Activated CD4-positive, alpha-beta memory T cell treated with anti-CD3 and anti-CD28 coated beads, Interleukin-2, amount 10 ng/mL, durations not matched to agents 7 days and 5 days (primary cell): ENCODE measurements at places on chromosomes 3 and 15.

DNA sequence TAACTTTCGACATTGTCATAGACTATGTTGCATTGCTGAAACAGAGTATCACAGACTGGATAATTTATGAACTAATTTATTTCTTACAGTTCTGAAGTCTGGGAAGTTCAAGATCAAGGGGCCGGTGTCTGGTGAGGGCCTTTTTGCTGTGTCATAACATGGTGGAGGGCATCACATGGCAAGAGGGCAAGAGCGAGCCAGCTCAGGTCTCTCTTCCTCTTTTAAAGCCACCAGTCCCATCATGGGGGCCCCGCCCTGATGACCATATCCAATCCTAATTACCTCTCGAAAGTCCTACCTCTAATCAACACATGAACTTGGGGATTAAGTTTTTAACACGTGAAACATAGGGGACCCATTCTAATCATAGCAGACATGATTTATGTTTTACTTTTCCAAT is 33.5 kb upstream of the DCUN1D1 start:
- no peaks in the 10 kb centered on the region for H3K4me1 ChIP-seq
- H3K36me3 ChIP-seq: peaks cover 13% of the 10 kb centered on the region
- no peak overlapping the region for H3K4me3 ChIP-seq
- H3K27ac ChIP-seq: no peak overlapping the region
- no peak for DNase-seq

GRCh38 chr15:47998619-47999019 is 122.2 kb upstream of the SLC24A5 start:
- no peak overlapping the region for H3K27ac ChIP-seq
- no peaks in the 10 kb centered on the region for H3K36me3 ChIP-seq
- no peak overlapping the region for H3K4me3 ChIP-seq
- H3K4me1 ChIP-seq: no peaks in the 10 kb centered on the region

DNA sequence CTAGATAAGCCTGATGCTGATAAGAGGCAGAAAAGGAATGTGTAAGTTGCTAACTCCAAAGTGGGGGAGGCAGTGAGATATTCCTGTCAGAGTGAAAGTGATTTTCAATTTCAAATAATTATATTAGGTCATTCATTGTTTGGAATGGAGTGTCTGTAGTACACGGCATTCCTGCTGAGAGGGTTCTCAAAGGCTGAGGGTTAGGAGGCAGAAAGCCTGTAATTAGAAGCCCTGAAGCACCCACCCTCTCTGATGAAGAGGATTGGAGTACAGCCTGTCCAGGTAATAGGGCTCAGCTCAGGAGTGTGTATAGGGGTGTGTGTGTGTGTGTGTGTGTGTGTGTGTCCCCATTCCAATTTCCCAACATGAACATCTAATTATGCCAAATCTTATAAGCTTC is 486.8 kb downstream of the MAGI1 start:
- no peaks in the 10 kb centered on the region for H3K36me3 ChIP-seq
- no peak overlapping the region for H3K4me3 ChIP-seq
- no peak for DNase-seq
- no peaks in the 10 kb centered on the region for H3K4me1 ChIP-seq

DNA sequence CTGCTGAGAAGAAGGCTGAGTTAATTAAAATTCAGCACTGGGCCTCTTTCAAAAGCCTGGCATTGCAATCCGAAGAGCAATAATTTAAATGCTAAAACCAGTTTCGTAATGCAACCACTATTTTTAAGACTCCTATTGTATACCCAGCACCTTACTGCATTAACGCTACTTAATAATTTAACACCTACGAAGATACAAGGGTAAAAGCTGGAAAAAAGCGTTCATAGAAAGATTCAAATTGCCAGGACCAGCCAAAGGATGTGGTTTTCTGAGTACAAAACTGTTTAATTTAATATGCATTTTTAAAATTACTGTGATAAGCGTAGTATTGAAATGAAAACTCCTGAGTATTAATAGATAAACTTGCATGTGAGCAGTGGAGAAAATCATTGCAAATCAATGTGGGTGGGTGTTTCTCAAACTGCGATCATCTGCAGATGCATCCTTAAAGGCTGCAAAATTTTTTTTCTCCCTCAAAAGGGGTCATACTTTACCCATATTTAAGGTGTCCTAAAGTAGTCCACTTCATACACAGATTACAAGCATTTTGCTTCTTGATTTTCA is 12.9 kb upstream of the RASGRP1 start:
- H3K4me1 ChIP-seq: peaks cover 20% of the 10 kb centered on the region
- no peak for DNase-seq
- no peak overlapping the region for H3K4me3 ChIP-seq
- no peaks in the 10 kb centered on the region for H3K27me3 ChIP-seq

DNA sequence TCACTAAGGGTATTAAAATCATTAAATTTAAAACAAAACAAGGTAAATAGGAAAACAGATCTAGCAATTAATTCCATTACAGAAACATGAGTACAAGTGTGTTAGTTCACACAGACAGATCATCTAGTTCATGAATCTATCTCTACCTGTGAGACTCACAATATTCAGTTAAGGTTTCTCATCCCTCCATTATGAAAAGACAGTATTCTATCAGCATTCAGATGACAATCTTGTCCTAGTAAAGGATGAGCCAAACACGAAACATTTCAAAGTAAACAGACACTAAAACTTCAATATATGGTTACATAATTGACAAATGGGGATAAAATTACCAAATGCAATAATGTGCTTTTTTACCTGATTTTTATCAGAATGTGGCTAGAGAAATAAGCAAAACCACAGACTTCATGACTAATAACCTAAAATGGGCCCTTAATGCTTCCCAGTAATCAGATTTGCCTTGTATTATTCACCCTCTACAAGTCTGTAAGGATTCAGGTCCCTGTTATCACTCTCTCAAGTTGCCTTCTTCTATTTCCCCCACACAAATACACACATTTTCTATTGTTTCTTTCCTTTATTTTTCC is 126.8 kb downstream of the DLG1 start:
- H3K4me3 ChIP-seq: no peak overlapping the region
- H3K36me3 ChIP-seq: no peaks in the 10 kb centered on the region
- no peaks in the 10 kb centered on the region for H3K27me3 ChIP-seq

DNA sequence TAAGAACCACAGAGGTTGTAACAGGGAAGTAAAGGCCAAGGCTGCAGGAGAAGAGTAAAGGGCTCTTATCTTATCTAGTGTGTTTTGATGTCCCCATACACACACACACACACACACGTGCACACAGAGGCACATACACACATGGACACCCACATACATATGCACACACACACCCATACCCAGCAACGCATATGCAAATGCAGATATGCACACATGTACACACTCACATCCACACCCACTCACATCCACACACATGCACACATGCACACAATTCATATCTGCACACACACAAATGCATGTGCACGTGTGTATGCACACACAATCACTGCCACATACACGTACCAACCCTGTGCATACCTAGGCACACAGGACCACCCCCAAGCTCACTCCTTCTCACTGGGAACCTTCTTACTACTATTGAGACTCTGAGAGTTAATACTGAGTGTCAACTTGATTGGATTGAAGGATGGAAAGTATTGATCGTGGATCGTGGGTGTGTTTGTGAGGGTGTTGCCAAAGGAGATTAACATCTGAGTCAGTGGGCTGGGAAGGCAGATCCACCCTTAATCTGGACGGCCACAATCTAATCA is 99.0 kb upstream of the AKAP13 start:
- no peak overlapping the region for H3K27ac ChIP-seq
- H3K4me1 ChIP-seq: peaks cover 14% of the 10 kb centered on the region
- H3K36me3 ChIP-seq: no peaks in the 10 kb centered on the region
- no peak for DNase-seq
- H3K4me3 ChIP-seq: no peak overlapping the region

GRCh38 chr3:140756240-140757016 is 78.6 kb downstream of the TRIM42 start:
- DNase-seq: no peak
- H3K27ac ChIP-seq: no peak overlapping the region
- peaks cover 2% of the 10 kb centered on the region for H3K4me1 ChIP-seq

- H3K4me3 ChIP-seq: no peak overlapping the region
- no peak overlapping the region for H3K27ac ChIP-seq
- H3K27me3 ChIP-seq: no peaks in the 10 kb centered on the region
- no peaks in the 10 kb centered on the region for H3K36me3 ChIP-seq
These were observed 100.6 kb downstream of the DCLK3 start for GRCh38 chr3:36663666-36664291.

DNA sequence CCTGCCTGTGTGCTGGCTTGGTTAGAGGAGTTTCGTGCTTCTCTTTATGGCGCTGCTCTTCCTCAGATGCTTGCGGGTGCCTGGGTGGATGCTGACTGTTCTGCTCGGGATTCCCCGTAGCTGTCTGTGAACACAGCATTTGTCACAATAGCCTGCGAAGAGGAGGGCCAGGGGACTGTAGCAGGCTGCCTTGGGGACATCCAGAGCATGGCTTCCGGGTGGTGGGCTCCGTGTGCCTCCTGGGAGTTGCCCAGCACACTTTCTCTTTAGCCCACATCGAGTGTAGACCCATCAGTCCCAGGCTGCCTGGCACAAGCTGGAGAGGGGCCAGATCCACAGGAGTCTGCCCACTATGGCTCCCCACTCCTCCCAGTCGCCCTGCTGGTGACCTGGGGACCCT is 22.4 kb downstream of the LRRK1 start:
- no peak overlapping the region for H3K27ac ChIP-seq
- no peak for DNase-seq
- peaks cover 2% of the 10 kb centered on the region for H3K27me3 ChIP-seq
- H3K4me1 ChIP-seq: no peaks in the 10 kb centered on the region

- no peaks in the 10 kb centered on the region for H3K36me3 ChIP-seq
- no peaks in the 10 kb centered on the region for H3K27me3 ChIP-seq
- no peak overlapping the region for H3K27ac ChIP-seq
- H3K4me1 ChIP-seq: no peaks in the 10 kb centered on the region
These were observed 286.6 kb downstream of the PTPRG start for GRCh38 chr3:61847784-61848462.

GRCh38 chr15:57727031-57727430 is 20.5 kb downstream of the POLR2M start:
- H3K27ac ChIP-seq: no peak overlapping the region
- H3K4me3 ChIP-seq: no peak overlapping the region
- H3K4me1 ChIP-seq: peaks cover 5% of the 10 kb centered on the region
- no peak for DNase-seq
- H3K27me3 ChIP-seq: no peaks in the 10 kb centered on the region

- H3K27ac ChIP-seq: peak overlapping the region; percentile 84
- H3K4me1 ChIP-seq: peaks cover 39% of the 10 kb centered on the region
These were observed 14.2 kb upstream of the CLEC3B start for GRCh38 chr3:45011756-45012508.

- no peaks in the 10 kb centered on the region for H3K4me1 ChIP-seq
- DNase-seq: no peak
- no peaks in the 10 kb centered on the region for H3K36me3 ChIP-seq
- no peak overlapping the region for H3K4me3 ChIP-seq
- peaks cover 11% of the 10 kb centered on the region for H3K27me3 ChIP-seq
- no peak overlapping the region for H3K27ac ChIP-seq
These were observed 66.1 kb upstream of the NPHP3 start for GRCh38 chr3:132788301-132788671.

GRCh38 chr3:145197821-145198220 is 963.2 kb downstream of the PLOD2 start:
- H3K27me3 ChIP-seq: no peaks in the 10 kb centered on the region
- no peaks in the 10 kb centered on the region for H3K4me1 ChIP-seq
- H3K36me3 ChIP-seq: no peaks in the 10 kb centered on the region
- no peak for DNase-seq
- no peak overlapping the region for H3K27ac ChIP-seq
- no peak overlapping the region for H3K4me3 ChIP-seq

DNA sequence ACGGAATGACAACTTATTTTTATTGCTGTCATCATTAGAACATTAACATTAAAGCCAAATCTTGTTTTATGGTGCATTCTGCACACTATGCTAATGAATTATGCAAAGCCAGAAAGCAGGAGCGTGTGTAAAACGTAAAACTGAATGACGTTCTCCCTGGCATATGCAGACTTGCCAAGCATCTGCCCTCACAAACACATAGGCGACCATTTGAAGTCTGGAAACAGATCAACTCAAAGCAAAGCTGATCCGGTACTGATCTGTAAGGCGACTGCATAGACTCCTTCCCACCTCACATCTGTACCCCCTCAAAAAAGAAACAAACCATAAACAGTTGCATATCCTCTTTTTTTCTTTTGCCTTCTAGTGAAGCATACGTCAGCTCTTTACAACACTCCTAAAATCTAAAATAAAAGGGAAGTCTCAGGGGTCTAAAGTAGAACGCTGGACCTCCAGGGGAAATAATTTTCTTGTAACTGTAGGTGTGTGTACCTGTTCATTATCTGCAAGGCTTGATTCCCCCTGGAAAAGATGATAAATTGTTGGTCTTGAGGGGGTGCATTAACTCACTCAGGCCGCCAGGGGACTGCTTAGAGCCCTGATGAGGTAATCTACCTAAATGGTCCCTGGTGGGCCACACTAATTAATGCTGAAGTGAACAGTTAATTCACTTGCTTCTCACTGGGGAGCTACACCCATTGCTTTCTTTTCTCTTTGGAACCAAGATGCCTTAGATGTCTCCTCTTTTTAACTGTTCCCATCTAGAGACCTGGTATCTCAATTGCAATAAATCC is 231.4 kb downstream of the CDIN1 start:
- no peaks in the 10 kb centered on the region for H3K36me3 ChIP-seq
- no peak overlapping the region for H3K27ac ChIP-seq
- H3K4me3 ChIP-seq: no peak overlapping the region
- H3K27me3 ChIP-seq: no peaks in the 10 kb centered on the region
- H3K4me1 ChIP-seq: no peaks in the 10 kb centered on the region

DNA sequence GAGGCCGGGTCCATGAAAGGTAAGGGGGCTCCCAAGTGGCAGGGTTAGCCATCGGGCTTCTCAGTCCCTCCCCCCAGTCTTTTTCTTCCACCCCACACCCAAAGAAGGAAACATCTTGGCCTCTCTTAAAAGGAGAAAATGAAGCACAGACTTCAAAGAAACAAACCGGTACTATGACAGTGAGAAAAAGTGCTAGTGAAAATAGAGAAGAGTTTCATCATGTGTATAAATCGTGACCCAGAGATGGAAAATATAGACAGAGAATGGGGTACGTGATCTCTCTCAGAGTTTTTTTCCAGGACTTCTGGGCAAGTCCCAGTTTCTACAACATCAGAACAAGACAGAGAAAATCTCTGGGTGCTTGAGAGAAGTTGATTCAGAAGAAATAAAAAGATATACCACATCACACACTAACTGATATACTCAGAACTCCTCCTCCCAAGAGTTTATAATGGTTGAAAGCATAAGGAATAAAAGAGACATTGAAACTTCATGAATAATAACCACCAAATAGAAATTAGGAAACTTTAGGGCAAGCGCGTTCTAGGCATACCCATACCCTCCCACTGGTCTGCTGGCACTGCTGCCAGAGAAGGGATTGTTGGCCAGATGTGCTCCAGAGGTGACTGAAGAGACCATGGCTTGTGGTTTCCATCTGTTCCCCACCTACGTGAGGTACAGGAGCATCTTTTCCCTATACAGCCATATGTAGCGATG is 318.9 kb upstream of the CHRM5 start:
- H3K4me3 ChIP-seq: no peak overlapping the region
- no peak for DNase-seq
- no peak overlapping the region for H3K27ac ChIP-seq
- no peaks in the 10 kb centered on the region for H3K4me1 ChIP-seq
- H3K36me3 ChIP-seq: no peaks in the 10 kb centered on the region

GRCh38 chr3:26233374-26233773 is 389.2 kb upstream of the LRRC3B start:
- no peak overlapping the region for H3K27ac ChIP-seq
- H3K27me3 ChIP-seq: no peaks in the 10 kb centered on the region
- no peak overlapping the region for H3K4me3 ChIP-seq
- H3K4me1 ChIP-seq: no peaks in the 10 kb centered on the region
- DNase-seq: no peak
- no peaks in the 10 kb centered on the region for H3K36me3 ChIP-seq

GRCh38 chr3:146757759-146758158 is 152.6 kb upstream of the PLSCR5 start:
- no peak overlapping the region for H3K27ac ChIP-seq
- no peak for DNase-seq
- no peak overlapping the region for H3K4me3 ChIP-seq
- H3K4me1 ChIP-seq: no peaks in the 10 kb centered on the region
- H3K27me3 ChIP-seq: no peaks in the 10 kb centered on the region
